T-helper 17 cell (primary cell): ENCODE measurements at places on chromosomes 2 and 18. TPM values are rescaled to one million over a fixed set of nuclear protein-coding genes. Genes with fewer than 3 reads are reported as not detected.

DNA sequence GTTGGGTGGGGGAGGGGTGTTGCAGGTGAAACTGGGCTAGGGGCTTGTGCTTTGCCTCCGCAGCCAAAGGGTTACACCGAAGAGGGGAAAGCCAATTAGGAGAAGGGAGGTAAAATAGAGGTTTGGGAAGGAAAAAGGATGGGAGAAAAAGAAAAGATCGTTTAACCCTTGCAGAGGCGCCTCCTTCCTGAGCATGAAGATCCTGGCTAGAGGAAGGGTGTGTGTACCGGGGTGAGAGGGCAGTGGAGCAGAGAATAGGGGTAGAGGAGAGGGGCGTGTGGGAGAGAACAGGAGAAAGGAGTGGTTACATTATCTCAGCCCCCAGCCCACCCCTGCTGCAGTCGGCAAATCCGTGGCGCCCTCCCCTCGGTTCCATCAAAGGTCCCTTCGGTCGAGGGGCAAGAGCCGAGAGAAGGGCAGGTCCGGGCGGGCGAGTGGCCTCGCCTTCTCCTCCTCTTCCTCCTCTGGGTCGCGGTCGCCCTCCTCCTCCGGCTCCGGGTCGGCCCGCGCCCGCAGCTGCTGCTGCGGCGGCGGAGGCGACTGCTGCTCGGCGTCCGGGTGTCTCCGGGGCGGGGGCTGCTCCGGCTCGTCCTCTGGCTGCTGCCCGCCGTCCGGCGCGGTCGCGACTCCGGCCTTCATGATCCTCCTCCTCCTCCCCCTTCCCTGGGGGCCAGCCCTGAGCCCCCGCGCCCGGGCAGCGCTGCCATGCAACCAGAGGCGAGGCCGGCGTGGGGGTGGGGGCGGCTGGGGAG lies 1.1 kb downstream of the MARCHF4 start:
- H3K36me3 ChIP-seq: peaks cover 6% of the 10 kb centered on the region
- H3K27me3 ChIP-seq: peaks cover 72% of the 10 kb centered on the region
- peak overlapping the region; percentile 71 for H3K4me3 ChIP-seq
- peaks cover 11% of the 10 kb centered on the region for H3K4me1 ChIP-seq
- no peak overlapping the region for H3K27ac ChIP-seq
- no peak for DNase-seq

DNA sequence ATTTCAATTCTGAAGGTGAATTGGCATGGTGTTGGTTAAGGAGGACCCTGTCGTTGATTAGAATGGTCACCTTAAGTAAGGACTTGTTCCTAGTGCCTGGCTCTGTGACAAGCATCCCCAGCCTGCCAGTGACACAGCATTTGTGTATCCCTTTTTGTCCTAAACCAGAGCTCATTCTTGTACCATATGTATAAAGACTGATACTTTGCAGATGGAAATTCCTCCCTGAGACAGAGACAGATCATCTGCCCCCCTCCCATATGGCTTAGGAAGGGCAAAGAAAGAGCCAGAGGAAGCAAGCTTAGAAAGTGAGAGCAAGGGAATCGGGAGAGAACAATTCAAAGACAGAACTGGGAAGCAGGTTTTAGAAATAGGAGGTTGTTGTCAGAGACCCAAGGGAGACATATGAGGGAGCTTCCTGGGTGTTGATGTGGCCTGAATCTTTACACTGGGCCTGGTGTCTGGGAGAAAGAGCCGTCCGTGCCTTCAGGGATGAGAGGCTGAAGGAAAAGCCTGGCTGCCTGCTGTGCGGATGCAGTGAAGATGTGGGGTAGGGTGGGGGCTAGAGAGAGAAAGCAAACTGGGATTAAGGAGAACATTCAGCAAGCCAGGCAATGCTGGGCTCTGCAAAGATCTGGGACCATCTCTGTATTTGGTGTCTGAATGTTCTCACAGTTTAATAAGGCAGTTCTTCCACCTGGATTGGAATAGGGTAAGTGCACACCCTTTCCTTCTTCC lies 13.2 kb upstream of the CHRNA1 start:
- peak overlapping the region; percentile 79 for H3K4me3 ChIP-seq
- peak overlapping the region; percentile 100 for H3K27ac ChIP-seq
- H3K4me1 ChIP-seq: peaks cover 40% of the 10 kb centered on the region
- no peak for DNase-seq
- no peaks in the 10 kb centered on the region for H3K36me3 ChIP-seq

GRCh38 chr18:10797896-10798295 lies 272.1 kb downstream of the NAPG start:
- H3K27ac ChIP-seq: no peak overlapping the region
- H3K27me3 ChIP-seq: peaks cover 12% of the 10 kb centered on the region
- peaks cover 2% of the 10 kb centered on the region for H3K4me1 ChIP-seq
- no peak overlapping the region for H3K4me3 ChIP-seq
- H3K36me3 ChIP-seq: peaks cover 2% of the 10 kb centered on the region

DNA sequence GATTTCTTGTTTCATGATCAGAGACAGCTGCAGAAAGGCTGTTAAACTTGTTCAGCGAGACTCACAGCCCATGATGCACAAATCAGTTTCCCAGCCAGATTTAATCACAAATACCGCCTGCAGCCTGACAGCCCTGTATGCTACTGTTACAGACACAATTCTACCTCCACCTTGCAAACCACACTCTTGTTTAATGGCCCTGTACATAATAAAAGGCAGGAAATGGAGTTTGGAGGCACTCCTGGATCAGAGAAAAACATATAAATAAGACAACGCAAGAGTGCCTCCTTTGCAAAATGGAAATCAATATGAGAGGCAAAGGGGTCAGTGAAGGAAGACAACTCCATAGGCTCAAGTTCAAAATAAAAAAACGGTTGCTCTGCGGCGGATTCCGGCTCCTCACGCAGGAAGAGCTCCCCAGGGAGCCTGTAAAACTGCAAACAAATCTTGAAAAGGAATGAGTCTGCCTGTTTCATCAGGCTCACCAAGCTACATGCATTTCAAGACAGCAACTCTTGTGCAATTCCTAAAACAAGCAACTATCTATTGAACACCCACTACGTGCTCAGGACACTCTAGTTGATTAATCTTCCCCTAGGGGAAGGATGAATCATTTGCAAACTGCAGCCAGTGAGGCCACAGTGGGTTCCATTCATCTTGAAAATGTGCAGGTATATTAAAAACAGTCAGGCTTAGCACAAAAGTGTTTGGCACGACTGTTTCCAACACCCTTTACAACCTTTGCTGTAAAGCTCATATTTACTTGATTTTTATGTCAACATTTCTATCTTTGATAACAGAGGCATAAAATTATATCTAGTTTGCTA lies 37.5 kb downstream of the TBC1D8 start:
- H3K4me3 ChIP-seq: no peak overlapping the region
- H3K4me1 ChIP-seq: peaks cover 7% of the 10 kb centered on the region
- H3K27me3 ChIP-seq: peaks cover 14% of the 10 kb centered on the region
- no peak overlapping the region for H3K27ac ChIP-seq

DNA sequence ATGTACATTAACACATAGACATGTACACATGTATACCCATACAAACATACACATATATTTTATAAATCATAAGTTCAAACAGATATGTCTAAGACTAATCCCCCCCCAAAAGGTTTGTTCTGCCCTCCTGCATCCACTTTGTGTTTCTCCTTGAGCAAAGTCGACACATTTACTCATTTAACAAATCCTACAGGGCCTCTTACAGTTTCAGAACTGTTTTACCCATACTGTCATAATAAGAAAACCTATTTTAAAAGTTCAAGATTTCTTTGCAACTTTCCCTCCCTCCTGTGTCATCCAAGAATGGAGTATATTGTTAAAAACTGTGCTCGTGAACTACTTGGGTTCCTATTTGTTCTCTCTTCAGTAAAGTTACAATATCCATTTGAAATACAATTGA lies 166.7 kb downstream of the L3MBTL4 start:
- no peak overlapping the region for H3K27ac ChIP-seq
- H3K4me1 ChIP-seq: no peaks in the 10 kb centered on the region
- H3K4me3 ChIP-seq: no peak overlapping the region

GRCh38 chr2:129864719-129865118 lies 114.7 kb upstream of the RAB6C start:
- no peaks in the 10 kb centered on the region for H3K36me3 ChIP-seq
- DNase-seq: no peak
- H3K27me3 ChIP-seq: peaks cover 10% of the 10 kb centered on the region
- H3K27ac ChIP-seq: no peak overlapping the region

GRCh38 chr18:65822826-65823225 lies 72.0 kb downstream of the CDH7 start:
- no peaks in the 10 kb centered on the region for H3K4me1 ChIP-seq
- no peaks in the 10 kb centered on the region for H3K27me3 ChIP-seq
- no peak overlapping the region for H3K27ac ChIP-seq
- no peaks in the 10 kb centered on the region for H3K36me3 ChIP-seq
- DNase-seq: no peak

GRCh38 chr2:160405077-160405867 lies 88.3 kb downstream of the RBMS1 start:
- peaks cover 2% of the 10 kb centered on the region for H3K36me3 ChIP-seq
- H3K27ac ChIP-seq: peak overlapping the region; percentile 96
- H3K4me1 ChIP-seq: peaks cover 53% of the 10 kb centered on the region
- DNase-seq: no peak
- H3K27me3 ChIP-seq: no peaks in the 10 kb centered on the region
- peak overlapping the region; percentile 94 for H3K4me3 ChIP-seq

DNA sequence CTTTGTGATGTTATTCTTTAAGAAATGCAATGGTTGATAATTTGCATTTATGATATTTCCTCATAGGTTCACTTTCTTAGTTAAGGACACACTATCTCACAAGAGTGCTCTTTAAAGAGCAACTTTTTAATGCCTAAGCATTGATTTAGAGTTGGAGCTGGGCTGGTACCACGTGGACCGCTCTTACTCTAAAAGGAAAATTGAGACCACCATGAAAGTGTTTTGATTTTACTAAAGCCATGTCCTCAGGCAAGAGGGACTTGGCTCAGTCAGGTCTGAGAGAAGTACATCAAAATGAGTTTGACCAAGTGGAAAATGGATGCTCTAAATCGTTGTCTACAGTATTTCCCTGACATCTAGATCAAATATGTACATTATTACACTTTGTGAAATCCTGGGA lies 302.4 kb downstream of the LRRTM1 start:
- H3K27me3 ChIP-seq: no peaks in the 10 kb centered on the region
- H3K36me3 ChIP-seq: no peaks in the 10 kb centered on the region
- H3K27ac ChIP-seq: no peak overlapping the region
- H3K4me3 ChIP-seq: no peak overlapping the region

GRCh38 chr2:46173636-46174250 lies 123.5 kb upstream of the EPAS1 start:
- H3K4me3 ChIP-seq: no peak overlapping the region
- no peaks in the 10 kb centered on the region for H3K27me3 ChIP-seq
- H3K4me1 ChIP-seq: peaks cover 3% of the 10 kb centered on the region
- DNase-seq: no peak
- H3K27ac ChIP-seq: no peak overlapping the region

DNA sequence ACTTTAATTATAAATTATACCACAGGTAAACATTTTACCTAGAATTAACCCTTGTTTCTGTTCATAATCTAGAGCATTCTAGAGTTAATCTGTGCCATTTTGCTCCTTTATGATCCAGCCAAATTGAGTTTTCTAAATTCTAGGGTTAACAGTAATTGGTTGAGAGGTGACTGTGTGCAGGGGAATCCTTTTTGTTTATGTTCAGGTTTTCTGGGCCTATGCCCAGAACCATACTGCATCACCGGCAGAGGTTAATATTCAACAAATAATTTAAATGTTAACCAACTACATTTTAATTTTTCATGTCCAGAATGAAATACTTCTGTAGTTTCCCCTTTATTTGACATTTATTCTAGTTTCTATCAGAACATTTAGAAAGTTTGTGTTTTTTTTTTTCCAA lies 32.3 kb downstream of the CARF start:
- H3K4me1 ChIP-seq: peaks cover 2% of the 10 kb centered on the region
- H3K27ac ChIP-seq: no peak overlapping the region

DNA sequence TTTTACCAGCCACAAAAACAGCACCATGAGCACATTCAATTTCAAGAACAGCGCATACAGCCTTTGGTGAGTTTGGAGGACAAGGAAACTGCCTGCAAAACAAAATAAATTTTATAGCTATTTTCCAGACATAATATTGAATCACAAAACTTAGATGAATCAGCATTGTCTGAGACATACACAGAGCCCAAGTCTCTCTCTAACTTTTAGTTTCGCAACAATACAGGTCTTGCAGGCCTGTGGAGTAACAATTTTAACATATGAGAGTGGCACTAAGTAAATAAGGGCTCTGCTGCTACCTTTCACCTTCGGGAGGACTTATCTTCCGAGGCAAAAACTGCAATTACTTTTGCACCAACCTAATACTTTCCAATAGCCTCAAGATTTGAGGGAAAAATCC lies 56.1 kb upstream of the PEX13 start:
- H3K36me3 ChIP-seq: peaks cover 5% of the 10 kb centered on the region
- H3K27ac ChIP-seq: no peak overlapping the region
- no peaks in the 10 kb centered on the region for H3K27me3 ChIP-seq
- no peak for DNase-seq

CCDC138 gene
- 4.1 TPM for total RNA-seq

LRRC30 gene
- total RNA-seq: not detected

CCDC102B gene
- 5.0 TPM for total RNA-seq

AGXT gene
- total RNA-seq: not detected

PAX3 gene
- total RNA-seq: not detected

GKN1 gene
- total RNA-seq: not detected
